Omental fat pad (tissue), 4 donors: ENCODE measurements at places on chromosomes 7 and 10. TPM values are rescaled to one million over a fixed set of nuclear protein-coding genes. Genes with fewer than 3 reads are reported as not detected.

- no peak for DNase-seq
Measured at GRCh38 chr10:45006276-45007030, 5.7 kb downstream of the ZNF22 start.

- no peak for DNase-seq
Measured at GRCh38 chr7:159151231-159151630, 6.6 kb upstream of the VIPR2 start.

DNA sequence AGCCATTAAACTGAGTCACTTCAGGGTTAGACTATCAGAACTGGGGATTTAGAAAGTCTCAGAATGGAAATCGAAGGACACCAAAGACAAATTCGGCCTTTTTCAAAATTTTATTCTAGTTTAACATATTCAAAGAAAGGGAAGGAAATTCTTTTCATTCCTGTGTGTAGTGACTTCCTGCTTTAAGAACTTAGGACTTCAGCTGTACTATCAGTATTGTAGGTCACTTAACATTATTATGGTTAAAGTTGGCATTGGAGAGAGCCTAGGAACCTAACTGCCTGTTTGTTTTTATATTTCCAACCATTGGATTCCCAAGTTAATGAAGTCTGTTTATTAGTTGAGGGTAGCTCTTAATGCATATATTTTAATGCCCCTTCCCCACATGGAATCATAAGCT, 63.7 kb downstream of the PTEN start:
- DNase-seq, result no peak

- no peak for DNase-seq
Measured at GRCh38 chr10:48572414-48572813, 32.5 kb downstream of the ARHGAP22 start.

GRCh38 chr7:84195295-84196060, 889 bp upstream of the SEMA3A start:
- DNase-seq, result no peak

GRCh38 chr7:33601884-33602283, 303.5 kb upstream of the BMPER start:
- DNase-seq, result no peak

- DNase-seq, result no peak
Measured at GRCh38 chr10:113047605-113047962, 97.5 kb downstream of the TCF7L2 start.

DNA sequence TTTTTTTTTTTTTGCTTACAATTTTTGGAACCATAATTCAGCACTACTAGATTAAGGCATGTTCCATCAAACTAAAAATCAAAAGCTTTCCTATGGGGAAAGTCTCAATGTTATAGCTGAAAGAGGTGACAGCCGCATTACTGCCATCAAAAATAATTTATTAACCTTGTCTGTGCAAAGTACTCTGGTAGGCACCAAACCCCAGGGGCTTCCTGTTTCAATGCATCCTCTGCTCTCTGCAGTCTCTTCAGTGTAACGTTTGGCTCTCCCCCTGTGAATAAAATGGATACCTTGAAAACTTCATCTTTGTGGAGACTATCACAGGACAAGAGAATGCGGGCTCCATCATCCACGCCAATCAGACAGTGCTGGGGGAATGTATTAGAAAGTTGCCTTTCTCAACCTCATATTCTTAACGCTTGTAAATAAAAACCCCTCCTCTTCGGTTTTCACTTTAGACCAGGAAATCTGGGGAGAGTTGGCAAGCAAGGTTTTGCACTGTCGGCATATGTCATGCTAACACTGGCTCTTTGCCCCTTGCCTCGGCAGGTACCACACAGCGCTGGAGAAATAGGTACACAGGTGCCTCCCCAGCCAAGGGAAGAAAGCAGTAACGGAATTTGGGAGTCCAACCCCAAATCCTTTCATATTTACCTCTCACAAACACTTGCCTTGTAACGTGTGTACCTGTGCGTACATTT, 1.6 kb upstream of the NRG3 start:
- DNase-seq, result no peak

Gene GALNT11
- total RNA-seq, result 53.4 TPM

Gene GPR15LG
- total RNA-seq, result not detected

Gene TMEM229A
- not detected for total RNA-seq
